Thymus (tissue), 14 donors: ENCODE measurements at places on chromosomes 5 and 9. TPM values are rescaled to one million over a fixed set of nuclear protein-coding genes. Genes with fewer than 3 reads are reported as not detected.

The TNFSF8 gene
- total RNA-seq = 14.7 TPM

- DNase-seq = no peak
Observed at GRCh38 chr9:12856603-12857002, 81.8 kb downstream of the LURAP1L start.

- no peak for DNase-seq
Observed at GRCh38 chr5:105158526-105158925, 1595.9 kb upstream of the NUDT12 start.

The TRIM52 gene
- total RNA-seq = 10.7 TPM

The EIF4EBP3 gene
- 4.5 TPM for total RNA-seq

GRCh38 chr9:121975801-121976277, 117.3 kb downstream of the TTLL11 start:
- no peak for DNase-seq

DNA sequence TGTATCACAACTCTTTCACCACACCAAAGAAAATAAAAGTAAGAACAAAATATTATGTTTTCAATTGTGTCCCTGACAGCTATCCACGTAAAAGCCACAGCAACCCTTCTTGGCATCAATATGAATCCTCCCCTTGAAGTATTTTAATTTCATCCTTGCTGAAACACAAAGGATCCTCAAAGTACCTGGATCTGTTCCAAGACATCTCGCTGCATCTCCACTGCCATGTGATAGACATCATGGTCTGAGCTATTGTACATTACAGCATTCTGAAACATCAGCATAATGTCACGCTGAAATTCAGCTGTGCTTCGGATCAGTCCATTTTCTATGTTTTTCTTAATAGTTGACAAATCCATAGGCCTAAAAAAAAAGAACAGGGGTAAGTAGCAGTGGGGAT, 17.7 kb downstream of the BRD8 start:
- DNase-seq = no peak

The IARS1 gene
- total RNA-seq = 83.9 TPM

The KCNV2 gene
- total RNA-seq = not detected

DNA sequence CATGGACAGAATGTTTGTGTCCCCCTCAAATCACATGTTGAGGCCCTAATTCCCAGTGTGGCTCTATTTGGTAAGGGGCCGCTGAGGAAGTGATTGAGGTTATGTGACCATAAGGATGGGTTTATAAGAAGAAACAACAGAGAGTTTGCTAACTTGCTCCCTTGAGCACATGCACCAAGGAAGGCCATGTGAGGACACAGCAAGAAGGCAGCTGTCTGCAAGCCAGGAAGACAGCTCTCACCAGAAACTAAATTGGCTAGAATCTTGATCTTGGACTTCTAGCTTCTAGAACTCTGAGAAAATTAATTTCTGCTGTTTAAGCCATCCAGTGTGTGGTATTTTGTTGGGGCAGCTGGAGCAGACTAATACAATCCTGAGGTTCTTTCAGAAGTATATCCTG, 35.2 kb upstream of the CDC42SE2 start:
- DNase-seq = no peak

DNA sequence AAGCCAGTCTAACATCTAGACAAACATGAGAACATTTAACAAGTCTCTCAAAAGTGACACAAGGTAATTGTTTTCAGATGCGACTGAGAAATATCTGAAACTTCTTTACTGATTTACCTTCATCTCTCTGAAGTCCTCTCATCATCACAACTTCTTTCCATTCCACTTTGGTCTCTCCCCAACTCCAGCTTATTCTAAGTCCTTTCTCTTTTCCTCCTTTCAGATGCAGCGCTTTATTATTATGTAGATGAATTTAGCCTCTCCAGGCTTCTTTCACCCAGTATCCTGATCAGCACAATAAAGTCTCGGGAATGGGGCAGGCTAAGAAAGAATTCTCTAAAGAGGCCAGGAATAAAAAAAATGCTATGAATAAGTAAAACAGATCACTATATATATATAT, 128.0 kb downstream of the KCTD16 start:
- no peak for DNase-seq

The SLC6A19 gene
- total RNA-seq = 0.09 TPM

The CARTPT gene
- 0.24 TPM for total RNA-seq

- no peak for DNase-seq
Observed at GRCh38 chr5:68272289-68272688, 56.7 kb downstream of the PIK3R1 start.

- DNase-seq = no peak
Observed at GRCh38 chr9:34988218-34989002, 1.1 kb upstream of the DNAJB5 start.

GRCh38 chr9:111013250-111013649, 25.0 kb downstream of the LPAR1 start:
- no peak for DNase-seq

DNA sequence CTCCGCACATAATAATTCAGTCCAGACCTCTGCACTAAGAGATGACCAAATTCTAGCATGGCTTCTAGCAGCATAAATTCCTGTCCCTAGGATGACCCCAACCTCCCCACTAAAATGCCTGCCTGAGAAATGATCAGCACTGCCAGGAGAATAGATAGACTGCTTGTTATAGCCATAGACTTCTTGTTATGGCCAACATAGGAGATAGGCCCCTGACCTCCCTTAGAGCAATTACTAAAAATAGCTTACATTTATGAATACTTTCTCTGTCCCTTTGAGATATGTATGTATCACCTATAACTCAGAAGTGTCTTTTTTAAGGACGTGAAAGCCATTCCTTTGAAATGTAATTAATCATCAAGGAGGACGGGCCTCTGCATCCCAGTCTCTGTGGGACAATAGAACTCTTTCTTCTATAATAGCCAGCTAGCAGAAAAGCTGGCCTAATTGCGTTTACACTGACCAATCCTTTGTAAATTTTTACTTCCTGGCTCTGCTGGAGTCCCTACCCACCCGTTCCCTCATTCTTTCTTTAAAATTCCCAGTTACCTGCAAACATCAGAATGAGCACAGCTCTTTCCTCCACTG, 1002.7 kb downstream of the CDH18 start:
- no peak for DNase-seq

GRCh38 chr5:82285206-82285605, 7.1 kb upstream of the RPS23 start:
- no peak for DNase-seq

The MUSK gene
- 0.09 TPM for total RNA-seq

DNA sequence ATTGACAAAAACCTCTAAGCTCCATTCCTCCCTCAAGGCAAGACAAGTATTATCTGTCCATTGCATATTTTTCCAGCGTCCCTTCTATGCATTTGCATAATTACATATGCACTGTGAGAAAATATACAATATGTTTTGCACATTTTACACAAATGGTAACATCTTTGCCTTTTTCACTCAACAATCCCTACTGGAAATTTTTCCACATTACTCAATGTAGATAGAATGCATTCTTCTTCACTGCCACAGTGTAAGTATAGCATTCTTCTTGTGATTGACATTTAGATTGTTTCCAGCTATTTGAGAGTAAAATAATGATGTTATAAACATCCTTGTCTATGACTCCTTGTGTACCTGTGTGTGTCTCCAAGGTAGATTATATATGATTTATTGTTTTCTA, 205.0 kb downstream of the SLIT3 start:
- DNase-seq = no peak

GRCh38 chr9:128201441-128202369, 1.5 kb upstream of the DNM1 start:
- no peak for DNase-seq

GRCh38 chr9:98380065-98380681, 124.7 kb upstream of the TBC1D2 start:
- no peak for DNase-seq

The PKD2L2 gene
- total RNA-seq = not detected

- DNase-seq = no peak
Observed at GRCh38 chr9:116986015-116986414, 298.9 kb downstream of the TRIM32 start.

The SNAPC3 gene
- 24.0 TPM for total RNA-seq

The SPINK4 gene
- total RNA-seq = 0.38 TPM

The GLRX gene
- 52.4 TPM for total RNA-seq

GRCh38 chr9:114884787-114885452, 45.5 kb downstream of the TNFSF8 start:
- no peak for DNase-seq
